HepG2 (cell line): ENCODE measurements at places on chromosomes 7 and 10.
A peak's percentile ranks its signal among the peaks of the same experiment; 100 is the strongest.

- no peak for DNase-seq
Measured at GRCh38 chr10:78549140-78549935, 515.7 kb downstream of the RPS24 start.

GRCh38 chr7:106855540-106856132, 9.4 kb upstream of the PIK3CG start:
- DNase-seq: no peak

DNA sequence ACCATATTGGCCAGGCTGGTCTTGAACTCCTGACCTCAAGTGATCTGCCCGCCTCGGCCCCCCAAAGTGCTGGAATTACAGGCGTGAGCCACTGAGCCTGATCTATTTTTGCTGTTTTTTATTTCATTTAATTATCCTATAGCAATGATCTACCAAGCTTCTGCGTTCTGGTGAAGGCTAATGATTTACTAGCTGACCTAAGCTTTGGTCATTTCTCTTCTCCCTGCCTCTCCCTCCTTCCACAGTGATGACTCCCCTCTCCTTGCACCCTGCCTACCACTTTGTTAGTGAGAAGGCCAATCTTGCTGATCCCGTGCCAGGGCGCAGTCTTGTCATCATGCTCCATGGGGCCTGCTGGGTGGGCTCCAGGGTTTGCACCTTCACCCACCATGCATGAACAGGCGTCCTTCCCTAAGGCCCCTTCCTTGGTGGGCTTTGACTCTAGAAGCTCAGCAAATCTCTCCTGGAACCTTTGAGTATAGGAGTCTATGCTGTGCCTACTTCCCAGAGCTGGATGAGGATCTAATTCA, 11.9 kb upstream of the ZCCHC24 start:
- no peak for DNase-seq

DNA sequence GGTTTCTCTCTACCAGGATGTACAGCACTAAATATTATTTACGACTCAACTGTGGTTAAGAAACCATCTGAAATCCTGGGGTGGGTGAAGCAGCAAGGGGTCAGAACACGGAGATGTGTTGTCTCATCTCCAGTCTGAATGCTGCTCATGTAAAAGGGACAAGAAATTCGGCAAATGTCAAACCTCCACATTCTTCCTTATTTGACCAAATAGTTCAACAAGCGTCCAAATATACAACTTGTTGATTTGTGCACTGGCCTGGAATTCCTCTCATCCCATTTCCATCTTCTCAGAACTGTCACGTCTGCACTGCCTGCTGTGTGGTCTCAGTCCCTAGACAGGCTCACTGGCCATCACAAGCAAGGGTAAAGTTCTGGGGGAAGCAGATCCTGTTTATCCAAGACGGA, 520.0 kb downstream of the PARD3 start:
- no peak for DNase-seq

GRCh38 chr10:25113191-25114035, 61.4 kb upstream of the GPR158 start:
- DNase-seq: peak; percentile 57

GRCh38 chr10:31749981-31750840, 178.4 kb downstream of the ARHGAP12 start:
- no peak for DNase-seq

- DNase-seq: no peak
Measured at GRCh38 chr7:90570373-90570959, 25.7 kb upstream of the CDK14 start.

GRCh38 chr7:31858055-31858454, 171.0 kb downstream of the PPP1R17 start:
- DNase-seq: no peak

DNA sequence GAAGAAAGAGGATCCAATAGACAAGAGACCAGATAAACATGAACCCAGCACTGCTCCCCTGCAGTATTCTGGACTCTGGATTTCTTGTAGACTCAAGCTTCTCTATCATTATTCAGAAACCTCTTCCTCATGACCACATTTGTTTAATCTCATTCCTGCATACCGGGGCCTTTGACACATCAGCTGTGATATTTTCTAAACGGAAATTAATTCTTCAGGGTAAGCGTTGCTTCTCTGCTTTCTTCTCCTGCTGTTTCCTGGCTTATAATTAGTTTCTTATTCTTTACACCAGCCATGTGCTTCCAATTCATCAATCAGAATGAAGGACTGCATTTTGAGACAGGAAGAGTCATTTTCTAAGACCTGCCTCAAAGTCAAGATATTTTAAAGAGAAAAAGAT, 54.2 kb upstream of the TARP start:
- no peak for DNase-seq

GRCh38 chr7:143938379-143939243, 3.6 kb downstream of the OR2F2 start:
- no peak for DNase-seq

DNA sequence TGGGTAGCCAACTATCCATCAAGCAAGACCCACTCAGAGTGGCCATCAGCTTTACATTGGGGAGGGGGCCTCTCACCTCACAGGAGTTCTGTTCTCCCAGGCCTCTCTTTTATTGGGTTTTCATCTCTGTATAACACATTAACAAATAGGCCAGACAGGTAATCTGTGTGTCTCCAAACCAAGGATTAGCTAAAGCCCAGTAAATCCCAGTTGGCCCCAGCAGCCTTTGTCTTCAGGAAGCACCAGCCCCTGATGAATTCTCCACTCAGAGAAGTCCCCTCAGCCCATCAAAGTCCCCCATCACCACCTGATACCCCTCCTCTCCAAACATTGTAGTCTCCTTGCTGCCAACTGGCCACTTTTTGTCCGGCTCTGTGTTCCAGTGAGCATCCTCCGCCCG, 16.9 kb upstream of the SLF2 start:
- no peak for DNase-seq

GRCh38 chr10:128851726-128852125, 615.3 kb upstream of the MGMT start:
- DNase-seq: no peak

DNA sequence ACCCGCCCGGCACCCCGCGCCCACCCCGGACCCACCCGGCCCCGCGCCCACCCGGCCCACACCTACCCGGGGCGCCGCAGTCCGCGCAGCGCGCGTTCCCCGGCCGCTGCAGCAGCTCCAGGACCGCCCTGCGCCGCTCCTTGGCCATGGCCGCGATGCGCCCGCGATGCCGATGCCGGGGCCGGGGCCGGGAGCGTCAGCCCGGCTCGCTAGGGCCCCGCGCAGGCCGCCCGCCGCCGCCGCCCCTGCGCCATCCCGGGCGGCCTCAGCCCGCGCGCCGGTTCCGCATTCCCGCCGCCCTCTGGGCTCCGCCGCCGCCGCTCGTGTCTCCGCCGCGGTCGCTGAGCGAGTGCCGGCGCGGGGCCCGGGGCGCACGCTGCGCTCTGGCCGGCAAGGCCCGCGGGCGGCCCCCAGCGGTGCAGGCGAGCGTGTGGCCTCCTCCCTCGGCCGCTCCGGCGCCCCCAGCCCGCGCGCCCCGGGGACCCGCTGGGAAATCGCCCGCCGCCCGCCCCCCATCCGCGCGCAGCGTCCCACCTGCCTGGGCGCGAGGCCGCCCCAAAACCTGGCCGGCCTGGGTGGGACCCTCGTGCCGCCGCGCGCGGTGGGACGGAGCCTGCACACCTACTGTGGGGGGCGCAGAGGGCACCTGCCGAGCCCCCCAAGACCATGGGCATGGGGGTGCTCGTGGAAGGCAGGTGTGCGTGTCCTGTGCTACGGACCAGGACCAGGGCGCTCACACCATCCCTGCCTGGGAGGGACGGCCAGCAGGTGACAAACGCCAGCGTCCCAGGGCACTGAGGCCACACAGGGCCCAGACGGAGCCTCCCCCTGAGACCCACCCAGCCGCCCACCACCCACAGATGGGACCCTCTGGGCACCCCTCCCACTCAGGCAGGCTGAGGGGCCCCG, at the start of gene ADAP1:
ADAP1 (minus strand) TSS at position 351 of the 909 bp plus-strand sequence; CDS start at position 148, 203 bp downstream.
- DNase-seq: no peak

- DNase-seq: no peak
Measured at GRCh38 chr7:152891160-152891621, 131.6 kb downstream of the ACTR3B start.

GRCh38 chr7:30214651-30215137, 69.7 kb upstream of the ZNRF2 start:
- no peak for DNase-seq

DNA sequence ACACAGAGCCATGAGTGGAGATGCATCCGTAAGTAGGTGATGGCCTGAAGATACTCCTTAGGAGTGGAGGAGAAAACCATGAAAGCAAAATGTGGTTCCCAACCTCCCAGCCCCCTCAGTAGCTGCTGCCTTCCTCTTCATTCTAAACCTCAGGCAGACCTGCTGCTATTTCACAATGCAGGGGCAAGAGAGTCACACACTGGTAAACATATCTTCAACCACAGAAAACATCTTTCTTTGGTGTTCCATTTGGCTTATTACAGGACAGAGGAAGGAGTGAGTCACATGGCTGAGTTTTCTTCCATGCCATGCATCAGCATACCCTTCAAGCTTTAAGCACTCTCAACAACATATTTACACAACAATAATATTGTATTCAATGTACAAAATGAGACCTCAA, 342.1 kb downstream of the BMPER start:
- DNase-seq: no peak

- no peak for DNase-seq
Measured at GRCh38 chr7:112184455-112184854, 21.7 kb downstream of the DOCK4 start.

- no peak for DNase-seq
Measured at GRCh38 chr10:76007667-76008181, 576.3 kb downstream of the LRMDA start.

DNA sequence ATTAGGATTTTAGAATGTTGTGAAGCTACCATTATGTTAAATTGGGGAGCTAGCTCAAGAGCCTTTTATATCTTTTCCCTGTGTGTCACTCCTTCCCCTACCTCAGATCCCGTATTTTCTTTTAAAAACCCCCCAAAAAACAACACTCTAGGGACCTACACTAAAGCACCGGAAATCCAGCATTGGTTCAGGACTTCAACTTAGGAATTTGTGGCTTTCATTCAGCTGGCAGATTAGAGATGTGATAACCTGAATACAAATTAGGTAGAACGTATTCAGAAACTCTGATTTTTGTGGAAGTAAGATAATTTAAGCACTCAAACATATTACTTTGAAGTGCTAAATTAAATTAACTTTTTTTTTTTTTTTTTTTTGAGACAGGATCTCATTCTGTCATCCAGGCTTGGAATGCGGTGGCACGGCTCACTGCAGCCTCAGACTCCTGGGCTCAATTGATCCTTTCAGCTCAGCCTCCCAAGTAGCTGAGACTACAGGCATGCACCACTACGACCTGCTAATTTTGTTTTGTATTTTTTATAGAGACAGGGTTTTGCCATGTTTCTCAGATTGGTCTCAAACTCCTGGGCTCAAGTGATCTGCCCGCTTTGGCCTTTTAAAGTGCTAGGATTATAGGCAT, 6.8 kb downstream of the TBC1D12 start:
- DNase-seq: no peak

- DNase-seq: peak; percentile 92
Measured at GRCh38 chr10:52883996-52884871, 111.7 kb upstream of the MBL2 start.
